Cortex of kidney (tissue), 1 donor: ENCODE measurements at places on chromosomes 5 and 9.

- DNase-seq, result no peak
These were observed 35.0 kb upstream of the ARAP3 start for GRCh38 chr5:141717043-141717442.

GRCh38 chr5:83368835-83369234 lies 102.7 kb upstream of the VCAN start:
- no peak for DNase-seq

GRCh38 chr9:68538200-68538599 lies 2.5 kb downstream of the TMEM252 start:
- DNase-seq, result no peak

- DNase-seq, result no peak
These were observed 3.3 kb downstream of the LPAR1 start for GRCh38 chr9:111034898-111035539.

- no peak for DNase-seq
These were observed 197.7 kb downstream of the TENT4A start for GRCh38 chr5:6910950-6911349.

DNA sequence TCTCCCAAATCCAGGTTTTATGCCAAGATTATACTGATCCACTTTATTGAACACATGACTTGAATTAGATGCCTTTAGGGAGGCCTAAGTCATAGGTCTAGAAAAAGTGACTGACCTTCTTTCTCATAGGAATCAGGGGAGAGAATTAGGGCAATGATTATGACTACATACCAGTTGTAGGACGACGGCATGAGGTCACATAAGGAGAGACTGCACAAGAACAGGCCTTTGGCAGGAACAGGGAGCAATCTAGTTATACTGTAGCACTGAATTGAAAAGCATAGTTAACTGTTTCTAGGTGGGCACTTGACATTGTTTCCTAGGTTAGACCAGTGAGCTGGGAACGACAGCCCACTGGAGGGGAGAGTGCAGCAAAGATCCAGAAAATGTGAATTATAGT lies 22.7 kb downstream of the CREBRF start:
- no peak for DNase-seq
